ENCODE measurements at places on chromosomes 3 and 15.

DNA sequence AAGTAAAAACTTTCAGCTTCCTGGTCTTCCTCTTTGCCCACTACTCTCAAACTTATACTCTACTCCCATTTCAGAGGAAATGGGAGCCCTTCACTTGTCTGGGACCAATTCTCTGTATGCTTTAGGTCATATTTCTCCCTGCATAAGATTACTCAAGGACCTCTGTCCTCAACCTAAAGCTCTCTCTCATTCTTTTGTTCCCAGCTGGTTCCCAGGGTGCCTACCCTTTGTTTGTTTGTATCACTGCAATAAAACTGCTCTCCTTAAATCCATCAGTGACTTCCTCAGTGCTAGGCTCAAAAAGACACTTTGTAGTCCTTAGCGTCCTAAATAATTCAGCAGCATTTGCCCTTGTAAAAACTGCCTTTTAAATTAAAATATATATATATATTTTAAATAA lies 2.9 kb downstream of the NGRN start:
- DNase-seq = no peak

GRCh38 chr3:11914651-11915050 lies 68.0 kb upstream of the TAMM41 start:
- no peak for DNase-seq

DNA sequence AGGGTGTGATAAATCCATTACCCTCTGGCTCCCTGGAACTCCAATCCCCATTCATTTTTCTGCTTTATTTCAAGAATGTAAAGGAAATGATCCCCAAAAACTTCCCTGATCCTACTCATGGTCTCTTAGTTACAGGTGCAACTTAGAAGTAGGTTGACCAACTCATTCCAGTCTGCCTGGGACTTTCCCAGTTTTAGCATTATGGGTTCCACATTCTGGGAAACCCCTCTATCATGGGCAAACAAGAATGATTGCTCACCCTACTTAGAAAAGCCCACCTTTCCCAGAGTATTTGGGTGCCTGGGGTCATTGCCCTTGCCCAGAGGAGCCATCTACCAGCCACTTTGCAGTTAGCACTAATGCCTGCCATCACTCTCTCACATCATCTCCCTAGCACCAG lies 15.6 kb downstream of the CLDN18 start:
- no peak for DNase-seq

DNA sequence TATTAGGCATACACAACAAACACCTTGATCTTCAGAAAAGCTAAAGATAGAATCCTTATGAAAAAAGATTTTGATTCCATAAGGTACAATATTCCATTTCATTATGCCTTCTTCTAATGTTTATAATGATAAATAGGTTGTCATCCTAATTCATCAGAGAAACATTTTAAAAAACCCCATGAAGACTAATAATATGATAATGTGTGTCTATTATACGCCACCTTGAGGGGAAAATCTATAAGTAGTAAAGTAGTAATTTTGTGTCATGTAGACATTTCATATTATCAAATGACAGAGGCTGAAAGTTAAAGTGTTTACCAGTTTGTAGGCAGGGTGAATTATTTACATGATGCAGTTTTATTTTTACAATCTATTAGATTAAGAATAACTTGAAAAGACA lies 524.3 kb downstream of the GBE1 start:
- no peak for DNase-seq

DNA sequence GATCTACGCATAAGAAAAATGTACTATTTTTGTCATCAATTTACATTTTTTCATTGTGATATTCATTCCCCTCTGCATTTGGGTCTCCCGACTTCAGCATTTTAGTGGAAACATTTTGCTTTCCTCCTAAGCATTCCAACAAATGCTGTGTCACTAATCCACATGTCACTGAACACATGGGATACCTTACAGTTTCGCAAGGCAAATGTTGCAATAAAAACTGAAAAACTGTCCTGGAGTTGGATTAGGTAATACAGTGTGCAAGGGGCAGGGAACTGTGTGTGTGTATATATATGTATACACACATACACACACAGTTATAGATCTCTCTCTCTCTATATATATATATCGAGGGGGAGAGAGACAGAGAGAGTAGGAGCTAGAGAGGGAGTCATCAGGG lies 632.2 kb downstream of the MAGI1 start:
- DNase-seq = no peak

- no peak for DNase-seq
Measured at GRCh38 chr15:71809346-71809745, 1.0 kb upstream of the NR2E3 start.

DNA sequence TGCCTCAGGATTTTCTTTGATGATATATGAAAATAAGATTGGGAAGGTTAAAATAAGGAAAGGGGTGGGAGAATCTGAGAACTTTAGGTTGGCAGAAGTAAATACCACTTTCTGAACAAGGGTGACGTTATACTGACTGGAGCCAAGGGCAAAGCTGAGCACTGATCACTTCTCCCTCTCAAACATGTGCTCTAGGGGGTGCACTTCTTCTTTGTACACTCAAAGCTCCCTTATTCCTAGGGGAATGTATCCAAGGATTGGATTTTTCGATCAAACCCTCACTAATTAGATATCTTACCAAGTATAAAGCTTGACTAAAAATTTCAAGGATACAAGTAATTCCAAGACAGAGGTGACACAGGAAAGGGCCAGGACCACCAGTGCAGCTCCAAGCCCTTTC lies 243.9 kb upstream of the UMPS start:
- DNase-seq = no peak

DNA sequence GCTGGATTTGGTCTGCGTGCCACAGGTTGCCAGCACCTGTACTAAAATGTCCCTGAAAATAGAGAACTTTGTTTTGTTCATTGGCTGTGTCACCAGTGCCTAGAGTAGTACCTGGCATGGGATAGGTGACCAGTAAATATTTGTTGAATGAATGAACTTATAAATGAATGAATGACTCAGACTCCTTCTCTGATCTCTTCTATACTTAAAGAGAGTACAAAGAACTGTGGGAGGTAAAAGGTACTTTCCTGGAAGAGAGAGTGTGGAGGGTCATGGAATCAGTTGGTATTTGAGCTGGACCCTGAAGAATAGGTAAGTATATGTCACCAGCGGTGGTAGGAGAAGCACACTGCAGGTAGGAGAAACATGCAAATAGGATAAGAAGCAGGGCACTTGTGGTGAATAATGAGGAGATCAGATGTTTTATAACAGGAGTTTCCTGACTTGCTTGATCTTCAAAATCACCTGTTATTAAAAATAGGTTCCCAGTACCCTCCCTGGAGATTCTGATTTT lies 149.4 kb downstream of the LPP start:
- no peak for DNase-seq

All from CD8-positive, alpha-beta memory T cell (primary cell).